ENCODE measurements at places on chromosomes 5 and 9. TPM values are rescaled to one million over a fixed set of nuclear protein-coding genes. Genes with fewer than 3 reads are reported as not detected.

Gene IFNA21
- total RNA-seq, result not detected

Gene NRARP
- 13.6 TPM for total RNA-seq

Gene KCNV2
- not detected for total RNA-seq

Gene QRFP
- not detected for total RNA-seq

Gene ARL10
- 4.1 TPM for total RNA-seq

Gene TNFAIP8
- total RNA-seq, result 12.6 TPM

DNA sequence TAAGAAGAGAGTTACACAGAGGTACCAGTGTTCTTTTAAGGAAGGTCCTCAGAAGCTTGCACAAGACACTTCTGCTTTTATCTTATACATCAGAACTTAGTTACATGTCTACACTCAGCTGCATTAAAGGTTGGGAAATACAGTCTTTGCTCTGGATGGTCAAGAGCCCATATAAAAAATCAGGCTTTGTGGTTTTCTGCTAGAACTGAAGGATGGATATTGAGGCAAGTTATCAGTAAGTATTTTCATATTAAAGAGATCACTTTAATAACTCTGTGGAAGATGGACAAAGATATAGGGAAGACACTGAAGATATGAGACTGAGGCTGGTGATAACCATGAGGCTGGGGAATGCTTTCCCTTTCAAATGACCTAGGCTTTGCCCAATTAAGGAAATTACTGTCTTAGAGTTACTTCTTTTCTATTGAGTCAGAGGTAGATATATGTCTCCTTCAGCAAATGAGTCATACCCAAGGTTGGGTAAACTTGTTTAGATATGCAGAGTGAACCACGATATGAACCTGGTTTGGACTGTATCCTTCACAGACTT lies 87.0 kb upstream of the TNC start:
- no peak overlapping the region for H3K4me3 ChIP-seq
- no peaks in the 10 kb centered on the region for H3K4me1 ChIP-seq
- no peak for DNase-seq
- no peaks in the 10 kb centered on the region for H3K36me3 ChIP-seq
- no peaks in the 10 kb centered on the region for H3K27me3 ChIP-seq

DNA sequence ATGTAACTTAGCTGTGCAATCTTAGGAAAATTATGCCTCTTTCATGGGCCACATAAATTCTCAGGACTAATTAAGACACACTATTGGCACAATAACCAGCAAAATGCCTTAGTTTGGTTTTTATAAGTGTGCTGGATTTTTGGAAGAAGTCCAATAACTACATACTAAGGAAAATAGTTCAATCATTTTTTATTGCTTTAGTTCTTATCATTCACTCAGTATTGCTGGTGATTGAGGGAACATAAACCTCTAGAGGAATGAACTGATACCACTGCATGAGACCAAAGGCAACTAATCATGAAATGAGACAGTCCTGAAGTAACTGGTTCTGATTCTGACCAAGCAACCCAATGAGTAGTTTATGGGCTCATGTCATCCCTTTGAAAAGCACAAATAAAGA lies 571.5 kb downstream of the PDE4D start:
- H3K36me3 ChIP-seq, result no peaks in the 10 kb centered on the region
- H3K4me3 ChIP-seq, result no peak overlapping the region
- no peak for DNase-seq
- peak overlapping the region; percentile 16 for H3K27ac ChIP-seq

- DNase-seq, result no peak
- H3K27me3 ChIP-seq, result no peaks in the 10 kb centered on the region
- no peak overlapping the region for H3K4me3 ChIP-seq
- no peaks in the 10 kb centered on the region for H3K36me3 ChIP-seq
- no peak overlapping the region for H3K27ac ChIP-seq
Measured at GRCh38 chr5:76555114-76555513, 68.1 kb downstream of the F2RL2 start.

GRCh38 chr5:151617841-151618710 lies 26.9 kb upstream of the FAT2 start:
- no peak for DNase-seq
- H3K4me1 ChIP-seq, result no peaks in the 10 kb centered on the region
- no peaks in the 10 kb centered on the region for H3K27me3 ChIP-seq
- no peaks in the 10 kb centered on the region for H3K36me3 ChIP-seq
- no peak overlapping the region for H3K4me3 ChIP-seq

- no peaks in the 10 kb centered on the region for H3K27me3 ChIP-seq
- no peak for DNase-seq
- no peak overlapping the region for H3K27ac ChIP-seq
- H3K4me1 ChIP-seq, result no peaks in the 10 kb centered on the region
Measured at GRCh38 chr9:37550781-37551180, 25.4 kb downstream of the FBXO10 start.

DNA sequence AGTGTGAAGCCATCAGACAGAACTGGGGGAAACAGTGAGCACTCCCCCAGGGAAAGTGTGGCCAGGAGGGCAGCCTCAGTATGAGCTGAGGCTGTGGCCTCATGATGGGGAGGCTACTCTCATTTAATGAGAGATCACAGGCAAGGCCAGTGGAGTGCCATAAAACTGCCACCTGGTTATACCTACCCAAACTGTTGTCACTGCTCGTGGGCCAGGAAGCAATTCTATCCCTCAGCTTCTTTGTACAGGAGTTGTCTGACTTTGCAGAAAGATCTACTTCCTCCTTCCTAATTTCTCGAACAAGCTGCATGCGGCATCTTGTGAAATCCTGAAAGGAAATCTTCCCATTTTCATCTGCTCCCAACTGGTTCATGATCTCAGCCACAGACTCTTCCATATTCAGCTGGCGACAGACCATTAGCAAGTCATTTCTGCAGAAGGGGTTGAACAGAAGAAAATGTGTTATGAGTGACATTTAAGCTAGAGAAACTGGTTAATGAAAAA lies 50.0 kb downstream of the TSSK1B start:
- H3K4me1 ChIP-seq, result no peaks in the 10 kb centered on the region
- H3K27me3 ChIP-seq, result no peaks in the 10 kb centered on the region
- no peak overlapping the region for H3K27ac ChIP-seq
- no peaks in the 10 kb centered on the region for H3K36me3 ChIP-seq

GRCh38 chr9:32704343-32704742 lies 68.9 kb upstream of the TAF1L start:
- H3K27ac ChIP-seq, result no peak overlapping the region
- no peak overlapping the region for H3K4me3 ChIP-seq
- no peaks in the 10 kb centered on the region for H3K36me3 ChIP-seq
- H3K4me1 ChIP-seq, result no peaks in the 10 kb centered on the region
- no peak for DNase-seq

GRCh38 chr5:58937031-58937681 lies 354.3 kb downstream of the RAB3C start:
- no peaks in the 10 kb centered on the region for H3K36me3 ChIP-seq
- no peak for DNase-seq
- no peaks in the 10 kb centered on the region for H3K27me3 ChIP-seq
- H3K4me3 ChIP-seq, result no peak overlapping the region
- no peak overlapping the region for H3K27ac ChIP-seq

DNA sequence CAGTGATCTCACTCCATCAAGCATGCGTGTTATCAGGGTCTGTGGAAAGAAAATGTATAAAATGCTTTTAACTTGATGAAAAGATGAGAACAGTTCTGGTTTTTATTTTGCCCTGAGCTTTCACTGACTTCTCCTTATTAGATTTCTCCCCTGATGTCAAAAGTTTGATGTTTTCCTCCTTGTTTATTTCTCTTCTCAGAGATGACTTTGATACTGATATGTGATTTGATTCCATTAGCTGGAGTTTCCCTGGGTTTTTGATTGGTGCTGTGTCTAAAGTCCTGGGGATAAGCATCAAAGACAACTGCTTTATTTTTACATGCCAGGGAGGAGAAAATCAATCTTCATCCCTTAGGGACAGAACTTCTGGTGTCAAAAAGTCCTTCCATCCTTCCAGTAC lies 510.0 kb downstream of the KCTD16 start:
- no peak overlapping the region for H3K27ac ChIP-seq
- H3K36me3 ChIP-seq, result no peaks in the 10 kb centered on the region
- no peak for DNase-seq
- no peak overlapping the region for H3K4me3 ChIP-seq
- H3K4me1 ChIP-seq, result no peaks in the 10 kb centered on the region
- H3K27me3 ChIP-seq, result no peaks in the 10 kb centered on the region

DNA sequence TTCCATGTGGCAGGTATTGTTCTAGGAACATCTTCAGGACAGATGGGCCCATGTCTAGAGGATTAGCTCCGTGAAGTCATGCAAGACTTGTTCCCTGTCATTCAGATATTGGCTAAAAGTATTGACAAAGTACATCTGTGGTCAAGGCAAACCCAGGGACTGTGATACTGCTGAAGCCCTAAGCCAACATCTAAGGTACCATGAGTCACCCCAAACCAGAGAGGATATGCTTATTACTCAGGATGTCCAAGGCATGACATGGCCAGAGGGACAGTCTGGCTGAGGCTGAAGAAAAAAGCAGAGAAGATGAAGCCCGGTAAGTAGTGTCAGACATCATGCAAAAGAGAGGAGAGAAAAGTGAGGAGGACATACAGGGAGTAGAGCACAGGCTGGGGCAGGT lies 31.0 kb downstream of the HMHB1 start:
- no peaks in the 10 kb centered on the region for H3K27me3 ChIP-seq
- H3K4me1 ChIP-seq, result no peaks in the 10 kb centered on the region
- DNase-seq, result no peak
- H3K4me3 ChIP-seq, result no peak overlapping the region

DNA sequence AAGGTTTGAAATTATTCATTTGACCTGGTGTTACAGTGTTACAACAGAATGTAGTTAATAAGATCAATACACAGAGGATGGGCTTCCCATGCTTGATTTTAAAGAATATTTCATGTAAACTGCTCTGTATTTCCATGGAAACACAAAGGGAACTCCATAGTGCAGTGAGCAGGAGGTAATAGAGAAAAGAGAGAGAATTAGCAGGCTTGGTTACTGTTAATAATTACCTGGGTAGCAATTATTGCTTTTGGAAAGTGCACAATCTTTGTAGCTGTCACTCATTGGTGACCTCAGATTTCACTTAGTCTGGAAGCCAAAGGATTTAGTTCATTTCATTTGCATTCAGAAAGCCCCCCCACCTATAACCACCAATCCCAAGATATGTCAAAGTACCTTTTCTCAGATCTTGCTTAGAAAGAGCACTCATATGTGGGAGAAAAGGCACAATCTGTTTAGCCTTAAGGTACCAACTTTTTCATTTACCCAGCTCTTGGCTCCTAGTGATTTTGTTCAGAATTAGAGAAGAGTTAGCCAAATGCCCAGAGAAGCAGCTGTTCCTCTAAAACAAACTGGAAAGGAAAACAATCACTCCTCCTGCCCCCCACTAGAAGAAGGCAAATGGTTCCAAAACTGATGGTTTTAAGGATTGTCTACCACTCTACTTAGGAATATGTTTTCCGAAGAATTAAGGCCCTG lies 234.5 kb upstream of the SLC24A2 start:
- DNase-seq, result no peak
- no peak overlapping the region for H3K4me3 ChIP-seq
- H3K4me1 ChIP-seq, result no peaks in the 10 kb centered on the region
- no peaks in the 10 kb centered on the region for H3K27me3 ChIP-seq
- H3K36me3 ChIP-seq, result no peaks in the 10 kb centered on the region

- no peak overlapping the region for H3K4me3 ChIP-seq
- no peak overlapping the region for H3K27ac ChIP-seq
- H3K27me3 ChIP-seq, result no peaks in the 10 kb centered on the region
- no peak for DNase-seq
- H3K4me1 ChIP-seq, result peaks cover 11% of the 10 kb centered on the region
Measured at GRCh38 chr5:131323378-131323777, 59.5 kb downstream of the CDC42SE2 start.

GRCh38 chr5:101534491-101535110 lies 631.5 kb upstream of the ST8SIA4 start:
- DNase-seq, result no peak
- H3K36me3 ChIP-seq, result no peaks in the 10 kb centered on the region
- H3K27me3 ChIP-seq, result no peaks in the 10 kb centered on the region

GRCh38 chr9:73824671-73825070 lies 672.5 kb upstream of the RORB start:
- H3K27me3 ChIP-seq, result no peaks in the 10 kb centered on the region
- H3K4me3 ChIP-seq, result no peak overlapping the region
- no peaks in the 10 kb centered on the region for H3K36me3 ChIP-seq
- no peak for DNase-seq
- H3K27ac ChIP-seq, result no peak overlapping the region

GRCh38 chr5:146560205-146560812 lies 44.3 kb upstream of the GPR151 start:
- no peaks in the 10 kb centered on the region for H3K27me3 ChIP-seq
- no peak for DNase-seq
- H3K4me1 ChIP-seq, result no peaks in the 10 kb centered on the region
- no peak overlapping the region for H3K4me3 ChIP-seq
- H3K27ac ChIP-seq, result no peak overlapping the region
- H3K36me3 ChIP-seq, result no peaks in the 10 kb centered on the region

- no peak overlapping the region for H3K4me3 ChIP-seq
- H3K27ac ChIP-seq, result no peak overlapping the region
- H3K27me3 ChIP-seq, result no peaks in the 10 kb centered on the region
- H3K36me3 ChIP-seq, result no peaks in the 10 kb centered on the region
- DNase-seq, result no peak
- no peaks in the 10 kb centered on the region for H3K4me1 ChIP-seq
Measured at GRCh38 chr5:422323-423232, 20.4 kb upstream of the EXOC3 start.

DNA sequence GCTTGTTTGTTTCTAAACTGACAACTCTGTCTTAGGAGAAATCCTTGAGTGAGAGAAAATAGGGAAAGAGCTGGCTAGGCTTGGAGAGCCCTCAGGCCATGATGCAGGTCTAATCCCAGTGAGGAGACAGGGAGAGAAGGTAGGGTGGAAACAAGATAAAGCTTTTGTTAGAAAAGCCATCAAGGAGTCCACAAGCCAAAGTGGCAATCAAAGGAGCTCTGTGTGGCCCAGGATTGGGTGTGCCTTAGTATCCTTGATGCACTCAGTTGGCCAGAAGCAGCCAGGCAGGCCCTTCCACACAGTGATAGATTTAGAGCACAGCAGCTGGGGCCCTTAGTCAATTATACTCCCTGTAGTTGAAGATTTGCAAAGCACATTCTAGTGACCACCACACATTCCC lies 73.9 kb downstream of the ALDH7A1 start:
- H3K4me1 ChIP-seq, result peaks cover 24% of the 10 kb centered on the region
- no peaks in the 10 kb centered on the region for H3K36me3 ChIP-seq
- peak overlapping the region; percentile 95 for H3K27ac ChIP-seq
- no peak overlapping the region for H3K4me3 ChIP-seq
- no peak for DNase-seq
